Germinal center (tissue), 1 donor: ENCODE measurements at places on chromosomes 13 and 19.

DNA sequence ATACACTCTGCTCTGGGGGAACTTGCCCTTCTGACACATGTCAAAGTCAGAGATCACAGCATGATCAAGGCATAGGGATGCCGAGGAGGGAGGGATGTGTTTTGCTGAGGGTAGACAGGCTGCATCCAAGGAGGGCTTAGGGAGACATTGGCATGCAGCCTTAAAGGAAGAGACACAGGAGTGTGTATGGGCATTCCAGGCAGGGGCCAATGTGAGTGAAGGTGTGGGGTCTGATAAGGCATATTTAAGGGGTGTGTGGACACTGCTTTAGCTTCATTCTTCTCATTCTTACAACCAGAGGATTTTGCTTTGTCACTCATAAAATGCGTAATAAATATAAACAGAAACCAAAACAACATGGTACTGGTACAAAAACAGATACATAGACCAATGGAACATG, 193.4 kb downstream of the RGCC start:
- no peak for DNase-seq

GRCh38 chr19:50513746-50514345, at the start of gene ASPDH:
Gene ASPDH (minus strand): TSS chr19:50513913. CDS start chr19:50513823, 90 bp downstream.
- no peak for DNase-seq

GRCh38 chr19:12647490-12648071, 19.0 kb downstream of the MAN2B1 start:
- no peak for DNase-seq

DNA sequence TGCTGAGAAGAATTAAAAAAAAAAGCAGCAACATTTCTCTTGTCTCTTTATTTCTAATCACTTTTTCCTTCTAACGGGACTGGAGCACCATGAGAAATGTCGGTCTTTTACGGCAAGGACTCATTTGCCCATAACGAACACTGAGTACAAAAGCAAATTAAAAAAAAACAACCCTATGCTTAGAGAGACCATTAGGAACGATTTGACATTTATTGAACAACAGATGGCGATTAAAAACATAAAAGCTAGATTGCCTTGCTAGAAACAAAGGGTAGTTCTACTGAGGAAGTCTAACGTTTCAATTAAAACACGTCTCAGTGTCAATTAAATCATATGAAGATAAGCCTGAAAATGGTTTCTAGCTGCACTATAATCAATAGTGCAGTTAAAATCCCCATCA, 51.1 kb downstream of the OLFM4 start:
- no peak for DNase-seq

DNA sequence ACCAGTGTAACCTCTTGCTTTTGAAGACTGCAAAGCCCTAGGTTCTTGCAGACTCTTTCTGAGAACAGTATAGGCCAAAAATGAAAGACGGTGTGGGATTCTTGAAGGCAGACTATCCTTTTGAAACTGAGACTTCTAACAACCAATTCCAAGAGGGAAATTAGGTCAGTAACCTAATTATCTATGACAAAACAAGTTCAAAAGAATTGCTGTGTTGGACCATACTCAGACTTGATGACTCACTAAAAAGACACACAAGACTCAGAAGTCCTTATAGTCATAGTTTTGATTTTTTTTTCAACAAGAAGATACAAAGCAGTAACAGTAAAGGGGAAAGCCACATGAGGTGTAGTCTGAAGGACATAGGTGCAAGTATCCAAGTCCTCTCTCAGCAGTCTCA, 624.0 kb upstream of the GPC6 start:
- no peak for DNase-seq

GRCh38 chr13:30024125-30024865, 173.9 kb upstream of the UBL3 start:
- no peak for DNase-seq

- peak; percentile 51 for DNase-seq
Measured at GRCh38 chr19:48329167-48329891, 4.0 kb downstream of the EMP3 start.

- DNase-seq, result no peak
Measured at GRCh38 chr19:6018786-6019185, 40.8 kb upstream of the RANBP3 start.

GRCh38 chr19:19510432-19510831, 4.9 kb downstream of the TSSK6 start:
- no peak for DNase-seq

- no peak for DNase-seq
Measured at GRCh38 chr19:43695985-43696704, 19.7 kb upstream of the IRGC start.

- no peak for DNase-seq
Measured at GRCh38 chr19:57905258-57905657, 11.1 kb downstream of the ZNF417 start.

DNA sequence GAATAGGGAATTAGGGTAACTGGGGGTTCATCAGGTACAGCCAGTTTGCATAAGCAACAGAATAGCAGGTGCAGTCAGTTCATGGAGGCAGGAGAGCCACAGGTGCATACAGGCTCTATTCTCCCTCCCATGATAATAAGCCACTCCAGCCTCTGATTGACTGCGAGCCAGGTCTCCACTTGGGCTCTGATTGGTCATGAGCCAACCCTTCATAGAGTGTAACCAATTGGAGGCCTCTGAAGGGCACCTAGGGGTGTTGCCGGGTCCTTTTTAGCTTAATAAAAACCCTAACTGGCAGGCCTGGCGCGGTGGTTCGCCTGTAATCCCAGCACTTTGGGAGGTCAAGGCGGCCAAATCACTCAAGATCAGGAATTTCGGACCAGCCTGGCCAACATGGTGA, 8.7 kb upstream of the CKM start:
- DNase-seq, result no peak

DNA sequence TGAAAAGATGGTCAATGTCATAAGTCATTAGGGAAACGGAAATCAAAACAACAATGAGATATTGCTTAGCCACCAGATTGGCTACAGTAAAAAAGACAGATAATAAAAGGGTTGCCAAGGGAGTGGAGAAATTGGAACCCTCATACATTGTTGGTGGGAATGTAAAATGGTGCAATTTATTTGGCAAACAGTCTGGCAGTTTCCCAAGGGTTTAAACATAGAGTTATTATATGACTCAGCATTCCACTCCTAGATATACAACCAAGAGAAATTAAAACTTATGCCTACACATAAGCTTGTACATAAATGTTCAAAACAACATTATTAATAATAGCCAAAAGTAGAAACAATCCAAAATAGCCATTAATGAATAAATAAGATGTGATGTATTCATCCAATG, 9.9 kb upstream of the ZNF227 start:
- no peak for DNase-seq

DNA sequence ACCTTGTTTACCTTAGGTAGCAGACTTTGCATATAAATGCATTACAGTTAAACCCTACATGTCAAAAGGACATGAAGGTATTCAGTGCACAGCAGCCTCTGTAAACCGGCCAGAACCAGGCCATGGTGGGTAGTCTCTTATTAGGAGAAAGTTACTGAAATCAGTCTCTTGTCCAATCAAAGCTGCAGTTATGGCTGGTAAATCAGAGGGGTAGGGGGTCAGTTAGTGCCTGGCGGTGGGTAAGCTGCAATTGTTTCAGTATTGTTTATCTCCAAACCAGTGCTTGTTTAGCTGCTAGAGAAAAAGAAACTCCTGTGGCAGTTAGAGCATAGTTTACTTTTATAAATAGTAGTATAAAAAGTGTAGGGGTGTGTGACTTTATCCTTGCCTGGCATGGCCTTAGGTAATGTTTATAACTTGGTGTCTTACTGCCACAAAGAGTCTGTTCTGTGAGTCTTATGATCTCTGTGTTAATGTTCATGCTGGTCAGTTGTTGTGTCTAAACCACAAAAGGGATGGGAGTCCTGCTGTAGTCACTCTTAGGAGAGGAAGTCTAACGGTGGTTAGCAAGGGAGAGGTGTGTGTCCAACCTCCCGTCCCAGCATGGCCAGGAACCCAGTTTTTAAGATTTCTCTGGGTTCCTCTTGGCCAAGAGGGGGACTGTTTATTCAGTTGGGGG, 28.0 kb downstream of the CHST8 start:
- no peak for DNase-seq

DNA sequence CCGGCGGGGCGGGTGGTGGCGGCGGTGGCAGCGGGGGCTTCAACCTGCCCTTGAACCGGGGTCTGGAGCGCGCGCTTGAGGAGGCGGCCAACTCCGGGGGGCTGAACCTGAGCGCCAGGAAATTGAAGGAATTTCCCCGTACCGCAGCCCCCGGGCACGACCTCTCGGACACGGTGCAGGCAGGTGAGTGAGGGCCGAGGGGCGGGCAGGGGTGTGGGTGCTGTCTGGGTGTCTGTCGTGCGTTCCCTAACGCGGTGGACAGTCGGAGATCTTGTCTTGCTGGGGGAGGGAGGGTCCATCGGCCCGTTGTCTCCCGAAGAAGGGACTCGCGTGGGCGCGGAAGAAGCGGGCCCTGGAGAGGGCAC, 533 bp downstream of the LRCH1 start:
- DNase-seq, result peak; percentile 15

DNA sequence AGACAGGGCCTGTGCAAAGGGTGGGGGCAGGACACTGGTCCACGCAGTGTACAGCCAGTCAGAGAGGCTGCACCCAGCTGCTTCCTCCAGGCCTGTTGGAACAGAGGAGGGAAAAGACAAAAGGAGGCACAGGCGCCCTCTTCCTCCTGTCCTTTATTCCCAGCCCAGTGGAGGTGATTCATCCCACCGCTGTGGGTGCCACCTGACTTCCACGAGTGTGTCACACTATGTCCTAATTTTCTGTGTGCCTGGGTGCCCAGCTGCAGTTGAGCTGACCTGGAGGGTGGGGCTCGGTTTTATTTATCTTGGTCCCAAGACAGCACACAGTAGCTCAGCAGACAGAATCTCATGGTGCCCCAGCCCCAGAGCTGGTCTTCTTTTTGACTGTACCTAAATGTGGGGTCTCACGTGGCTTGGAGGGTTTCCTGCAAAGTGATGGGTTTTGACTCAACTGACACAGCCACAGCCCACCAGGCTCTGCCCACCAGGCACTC, 9.0 kb downstream of the EPS15L1 start:
- DNase-seq, result no peak

- DNase-seq, result no peak
Measured at GRCh38 chr13:53560556-53560955, 531.9 kb downstream of the OLFM4 start.

GRCh38 chr13:51532736-51533197, 51.5 kb upstream of the WDFY2 start:
- no peak for DNase-seq

GRCh38 chr13:99558570-99559180, 57.4 kb downstream of the TM9SF2 start:
- DNase-seq, result no peak
